ENCODE measurements at places on chromosomes 7 and 10.
A peak's percentile ranks its signal among the peaks of the same experiment; 100 is the strongest.

DNA sequence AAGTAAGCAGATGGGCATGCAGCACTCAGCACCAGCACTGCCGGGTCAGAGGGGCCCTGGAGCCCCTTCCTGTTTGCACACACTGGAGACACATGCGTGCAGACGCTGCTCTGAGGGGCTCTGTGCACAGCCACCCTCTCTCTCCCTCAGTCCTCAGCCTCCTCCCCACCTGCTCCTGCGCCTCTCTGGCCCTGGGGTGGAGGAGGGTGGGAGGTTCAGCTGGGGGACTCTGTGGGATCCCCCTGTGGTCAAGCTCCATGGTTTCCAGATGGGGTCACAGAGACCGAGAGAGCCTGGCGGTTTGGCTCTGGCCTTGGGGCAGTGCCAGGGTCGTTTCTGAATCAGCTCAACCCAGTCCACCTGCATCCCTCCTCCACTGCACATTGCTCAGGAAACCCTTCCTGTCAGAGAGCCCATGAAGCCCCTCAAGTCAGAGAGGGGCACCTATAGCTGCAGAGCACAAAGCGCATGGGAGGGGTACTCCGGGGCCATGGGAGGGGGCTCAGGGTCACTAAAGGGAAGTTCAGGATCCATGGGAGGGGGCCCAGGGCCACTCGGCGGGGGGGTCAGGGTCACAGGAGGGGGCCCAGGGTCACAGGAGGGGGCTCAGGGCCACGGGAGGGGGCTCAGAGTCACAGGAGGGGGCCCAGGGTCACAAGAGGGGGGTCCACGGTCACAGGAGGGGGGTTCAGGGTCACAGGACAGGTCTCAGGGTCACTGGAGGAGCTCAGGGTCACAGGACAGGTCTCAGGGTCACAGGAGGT is 161.7 kb downstream of the ADARB2 start:
- peak; percentile 16 for DNase-seq

GRCh38 chr7:104951546-104951945 is 62.5 kb upstream of the KMT2E start:
- no peak for DNase-seq

DNA sequence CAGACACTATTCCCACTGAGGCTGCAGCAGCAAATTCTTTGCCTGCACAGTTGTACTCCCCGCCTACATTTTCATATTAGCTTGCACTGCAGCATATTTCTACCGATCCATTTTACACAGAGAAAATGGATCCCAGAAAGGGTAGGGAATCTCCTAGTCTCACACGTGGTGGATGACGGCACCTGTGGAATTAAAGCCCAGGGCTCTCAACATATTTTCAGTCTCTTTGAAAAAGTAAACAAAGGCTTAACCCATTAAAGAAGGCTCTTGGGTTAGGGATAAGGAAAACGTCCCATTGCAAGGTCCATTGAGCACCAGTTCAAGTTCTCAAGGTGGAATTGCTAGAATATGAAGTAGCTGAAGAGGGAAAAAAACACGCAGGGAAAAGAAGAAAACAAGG is 49.4 kb upstream of the FOXI2 start:
- no peak for DNase-seq

- DNase-seq: no peak
These were observed 117.4 kb downstream of the INPP5A start for GRCh38 chr10:132654708-132655661.

- DNase-seq: no peak
These were observed 20.9 kb downstream of the WBP1L start for GRCh38 chr10:102764470-102765161.

DNA sequence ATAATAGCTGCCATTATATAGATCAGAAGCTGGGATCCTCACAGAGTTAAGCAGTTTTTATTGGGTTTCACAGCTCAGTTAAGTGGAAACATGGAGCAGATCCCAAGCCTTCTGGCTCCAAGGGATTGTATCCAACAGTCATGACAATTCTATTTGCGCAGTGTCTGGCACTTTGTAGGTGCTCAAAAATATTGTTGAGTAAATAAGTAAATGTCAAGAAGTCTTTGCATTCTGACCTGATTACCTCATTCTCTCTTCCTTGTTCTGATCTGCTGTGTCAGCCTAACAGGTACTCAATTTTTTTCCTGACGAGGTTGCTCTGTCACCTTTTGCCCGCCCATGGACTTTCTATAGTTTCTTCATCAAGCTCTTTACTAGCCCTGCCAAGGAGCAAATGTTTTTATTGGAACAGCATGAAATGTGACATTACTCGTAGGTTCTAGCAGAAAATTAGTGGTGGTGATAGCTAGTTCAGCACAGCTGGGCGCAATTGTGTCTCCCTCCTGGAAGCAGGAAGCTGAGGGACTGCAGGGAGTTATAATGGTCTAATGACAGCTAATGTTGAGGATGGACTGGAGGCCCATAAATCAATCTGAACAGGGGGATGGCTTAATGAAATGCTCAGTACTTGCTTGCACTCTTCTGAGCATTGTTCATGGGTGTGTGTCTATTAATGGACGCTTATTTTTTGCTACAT is 680.2 kb downstream of the CCSER2 start:
- DNase-seq: no peak

- no peak for DNase-seq
These were observed 7.5 kb upstream of the KLF14 start for GRCh38 chr7:130741331-130741995.

DNA sequence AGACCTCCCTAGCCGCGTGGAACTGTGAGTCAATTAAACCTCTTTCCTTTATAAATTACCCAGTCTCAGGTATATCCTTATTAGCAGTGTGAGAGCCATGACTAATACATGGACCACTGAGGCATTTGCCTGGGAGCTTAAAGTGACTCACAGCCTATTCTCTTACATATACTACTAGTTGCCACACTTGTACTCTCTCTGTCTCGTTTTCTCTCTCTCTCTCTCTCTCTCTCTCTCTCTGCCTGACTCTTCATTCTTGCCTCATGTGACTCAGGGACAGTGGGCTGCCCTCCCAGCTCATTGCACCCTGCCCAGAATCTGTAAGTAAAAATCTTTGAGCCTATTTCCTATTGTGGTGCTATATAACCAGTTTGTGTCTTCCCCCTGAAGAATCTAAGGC is 238.5 kb upstream of the MAGI2 start:
- no peak for DNase-seq

GRCh38 chr7:138872576-138872975 is 74.6 kb upstream of the ATP6V0A4 start:
- DNase-seq: no peak

- DNase-seq: no peak
These were observed 5.0 kb downstream of the ARID5B start for GRCh38 chr10:61906562-61906901.

All from RWPE2 (cell line).